LoVo (cell line): ENCODE measurements at places on chromosomes 13 and 19.

DNA sequence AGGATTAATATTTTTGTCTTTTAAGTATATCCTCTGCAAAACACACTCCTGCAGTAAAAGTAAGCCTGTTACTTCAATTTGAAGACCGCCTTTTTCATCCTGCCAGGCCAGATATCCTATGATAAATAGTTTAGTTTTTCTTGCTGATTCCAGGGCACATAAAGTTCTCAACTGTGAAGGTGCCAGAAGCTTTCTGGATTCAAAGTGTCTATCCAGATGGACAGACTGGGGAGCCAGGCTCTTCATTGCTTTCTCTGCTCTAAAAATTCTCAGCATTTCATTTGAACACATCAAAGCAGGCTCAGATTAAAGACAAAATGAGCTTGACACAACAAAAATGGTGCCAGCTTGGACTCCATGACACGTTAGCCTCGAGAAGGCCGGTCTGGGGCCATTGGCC is 53.6 kb upstream of the UBL3 start:
- DNase-seq = no peak

- no peak for DNase-seq
Measured at GRCh38 chr13:44519642-44520041, 56.5 kb downstream of the TSC22D1 start.

DNA sequence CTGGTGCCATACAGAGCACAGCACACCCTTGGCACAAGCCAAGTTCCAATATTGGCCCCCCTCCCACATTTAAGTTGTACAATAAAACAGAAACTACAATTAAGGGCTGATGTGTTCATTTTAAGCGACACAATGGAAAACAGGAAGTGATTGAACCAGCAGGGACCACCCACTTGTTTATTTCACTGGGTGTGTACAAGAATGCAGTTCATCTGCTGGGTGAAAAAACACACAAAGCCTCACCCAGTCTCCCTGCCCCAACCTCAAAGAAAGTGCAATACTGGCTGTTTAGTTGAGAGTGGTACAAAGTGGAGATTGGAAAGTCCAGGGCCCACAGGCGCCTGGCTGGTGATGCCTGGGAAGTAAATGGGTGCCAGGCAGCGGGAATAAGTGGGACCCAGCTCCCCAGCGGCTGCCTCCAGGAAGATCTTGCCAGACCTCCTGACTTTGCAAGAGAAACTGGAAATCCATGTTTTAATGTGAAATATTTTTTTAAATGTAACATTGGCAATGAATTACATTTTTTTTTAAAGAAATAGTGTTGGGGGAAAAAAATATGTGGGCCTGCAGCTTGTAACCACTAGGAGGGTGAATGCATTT is 322.1 kb downstream of the ZNF536 start:
- DNase-seq = no peak

GRCh38 chr13:26847281-26847680 is 86.7 kb upstream of the GPR12 start:
- no peak for DNase-seq

DNA sequence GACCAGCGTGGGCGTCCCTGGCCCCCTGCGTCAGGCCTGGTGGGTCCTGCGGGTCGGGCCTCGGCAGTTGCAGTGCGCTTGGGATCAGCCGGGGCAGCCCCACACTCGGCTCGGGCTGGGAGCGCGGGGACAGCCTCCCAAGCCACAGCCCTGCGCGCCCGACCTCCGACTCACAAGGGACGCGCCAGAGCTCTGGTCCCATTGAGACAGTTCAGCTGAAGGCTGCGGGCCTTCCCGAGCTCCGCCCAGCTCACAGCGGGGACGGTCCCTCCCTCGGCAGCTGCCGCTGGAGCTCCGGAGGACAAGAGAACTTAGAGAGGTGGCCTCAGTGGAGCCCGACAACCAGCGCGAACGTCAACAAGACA is 45.7 kb upstream of the ZNF730 start:
- DNase-seq = no peak

DNA sequence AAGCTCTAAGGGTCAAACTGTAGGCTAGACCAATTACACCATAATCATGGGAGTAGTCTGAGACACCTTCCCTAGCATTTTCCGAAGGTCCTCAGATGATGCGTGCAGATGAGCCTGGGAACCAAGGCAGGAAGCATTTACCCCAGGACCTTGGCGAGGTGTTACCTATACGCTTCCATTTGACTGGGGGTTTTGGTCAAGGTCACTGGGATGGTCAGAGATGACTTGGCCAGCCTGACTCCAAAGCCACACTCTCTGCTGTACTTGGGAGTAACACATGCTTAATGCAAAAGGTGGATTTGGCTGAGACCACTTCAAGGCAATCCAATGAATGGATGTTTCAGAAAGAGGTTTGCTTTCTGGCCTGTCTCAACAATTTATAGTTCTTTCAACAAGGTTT is 98.9 kb upstream of the IRS2 start:
- no peak for DNase-seq

GRCh38 chr13:33403807-33404362 is 118.3 kb upstream of the STARD13 start:
- DNase-seq = no peak

GRCh38 chr19:51735759-51736449 is 12.1 kb upstream of the HAS1 start:
- DNase-seq = no peak

GRCh38 chr19:18742838-18743783 is 48.0 kb downstream of the COMP start:
- no peak for DNase-seq

GRCh38 chr19:44684892-44685863 is 13.8 kb upstream of the CEACAM16 start:
- peak; percentile 55 for DNase-seq

- no peak for DNase-seq
Measured at GRCh38 chr13:21175656-21176214, 617 bp downstream of the SKA3 start.

- no peak for DNase-seq
Measured at GRCh38 chr19:51367255-51367564, 1.0 kb upstream of the ETFB start.

DNA sequence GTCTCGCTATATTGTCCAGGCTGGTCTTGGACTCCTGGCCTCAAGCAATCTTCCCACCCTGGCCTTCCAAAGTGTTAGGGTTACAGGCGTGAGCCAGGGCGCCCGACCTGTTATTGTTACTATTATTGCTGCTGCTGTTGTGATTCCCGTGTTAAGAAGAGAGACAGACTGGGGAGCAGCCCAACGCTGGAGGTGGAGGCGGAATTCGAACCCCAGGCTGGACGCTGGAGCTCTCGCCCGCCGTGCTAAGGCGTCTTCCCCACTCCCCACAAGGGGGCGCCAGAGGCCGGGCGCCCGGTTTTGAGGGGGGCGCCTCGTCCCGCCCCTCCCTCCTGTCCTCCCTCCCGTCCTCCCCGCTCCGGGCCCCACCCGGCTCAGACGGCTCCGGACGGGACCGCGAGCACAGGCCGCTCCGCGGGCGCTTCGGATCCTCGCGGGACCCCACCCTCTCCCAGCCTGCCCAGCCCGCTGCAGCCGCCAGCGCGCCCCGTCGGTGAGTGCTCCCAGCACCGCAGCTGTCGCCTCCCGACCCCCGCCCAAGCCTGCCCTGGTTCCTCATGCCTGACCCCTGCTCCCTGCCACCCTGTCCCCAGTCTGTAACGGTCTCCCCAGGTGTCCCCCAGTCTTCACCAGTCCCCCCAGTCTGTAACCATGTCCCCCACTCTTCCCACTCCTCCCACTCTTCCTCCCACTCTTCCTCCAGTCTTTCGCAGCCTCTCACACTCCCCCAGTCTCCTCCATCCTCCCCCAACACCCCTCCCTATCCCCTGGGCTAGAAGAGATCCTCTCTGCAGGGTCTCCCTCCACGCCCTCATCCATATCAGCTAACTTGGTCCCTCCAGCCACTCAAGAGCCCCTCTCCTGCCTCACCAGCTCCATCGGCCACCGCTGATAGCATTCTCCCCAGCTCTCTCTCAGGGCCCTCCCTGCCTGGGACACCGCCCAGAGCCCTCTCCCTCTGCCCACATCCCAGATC is at the start of gene EHD2:
EHD2 (plus strand) TSS at position 377 of the 976 bp plus-strand sequence. CDS start 3,191 bp downstream, outside the sequence.
- DNase-seq = peak; percentile 63

GRCh38 chr19:8144273-8144995 is 5.0 kb downstream of the FBN3 start:
- DNase-seq = no peak

DNA sequence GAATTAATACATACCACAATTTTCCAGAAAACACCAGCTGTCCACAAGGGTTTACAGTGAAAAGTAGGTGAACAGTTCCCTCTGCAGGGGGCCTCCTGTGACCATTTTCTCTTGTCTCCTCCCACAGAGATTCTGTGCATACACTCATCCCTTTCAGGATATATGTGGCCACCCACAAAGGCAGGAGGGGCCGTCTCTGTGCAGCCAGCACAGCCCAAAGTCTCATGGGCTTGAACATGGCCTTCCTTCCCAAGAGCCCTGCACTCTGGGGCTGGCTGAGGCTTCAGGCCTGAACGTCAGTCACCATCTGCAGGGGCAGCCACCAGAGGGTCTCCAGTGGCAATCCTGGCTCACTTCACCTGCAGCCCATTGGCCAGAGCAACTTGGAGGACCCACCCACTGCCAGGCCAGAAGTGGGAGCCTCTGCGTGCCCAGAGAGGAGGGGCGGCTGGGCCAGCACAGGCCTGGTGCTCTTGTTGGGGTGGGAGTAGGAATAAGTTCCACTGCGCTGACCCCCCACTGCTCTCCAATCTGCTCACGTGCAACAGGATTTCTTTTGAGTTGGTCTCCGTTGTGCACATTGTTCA is 25.1 kb downstream of the TMEM161A start:
- DNase-seq = no peak

- no peak for DNase-seq
Measured at GRCh38 chr19:48654299-48655059, 8.5 kb upstream of the CA11 start.

GRCh38 chr13:43132257-43132656 is 108.9 kb downstream of the DNAJC15 start:
- peak; percentile 40 for DNase-seq

GRCh38 chr19:56671613-56671994 is at the start of gene ZNF835:
Gene ZNF835 (minus strand): TSS chr19:56671757. CDS start chr19:56665198, 6,559 bp downstream.
- no peak for DNase-seq

DNA sequence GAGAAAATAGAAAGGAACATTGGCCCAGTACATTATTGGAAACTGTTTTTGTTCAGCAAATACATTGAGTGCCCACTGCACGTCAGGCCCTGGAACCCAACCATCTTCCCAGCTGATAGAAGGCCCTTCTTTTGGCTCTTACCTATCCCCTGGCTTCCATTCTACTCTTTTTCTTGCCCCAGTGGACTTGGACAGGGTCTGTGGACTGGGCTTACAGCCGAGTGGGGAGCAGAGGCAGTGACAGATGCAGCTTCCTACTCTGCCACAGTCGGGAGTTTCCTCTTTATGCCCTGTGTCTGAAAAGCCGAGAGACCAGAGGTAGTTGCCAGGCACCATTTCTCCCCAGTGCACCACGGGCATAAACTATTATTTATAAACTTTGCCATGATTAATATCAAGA is 70.4 kb downstream of the ARHGAP35 start:
- DNase-seq = no peak

DNA sequence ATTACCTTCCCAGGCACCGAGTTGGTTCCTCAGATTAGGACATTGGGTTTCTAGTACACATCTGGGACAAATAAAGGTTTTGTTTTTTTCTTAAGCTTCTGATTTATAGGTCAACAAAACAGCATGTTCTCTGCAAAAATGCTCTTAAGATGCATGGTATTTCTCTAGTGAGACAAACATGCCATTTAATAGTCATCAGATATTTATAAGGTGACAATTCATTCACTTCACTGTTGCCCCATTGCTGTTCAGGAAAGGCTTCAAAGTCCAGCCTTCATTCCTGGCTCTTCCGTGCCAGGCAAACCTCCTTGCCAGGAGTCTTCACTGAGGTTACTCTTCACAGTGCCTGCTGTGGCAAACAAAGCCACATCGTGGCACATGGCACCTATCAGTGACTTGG is 156.3 kb upstream of the FNDC3A start:
- no peak for DNase-seq

DNA sequence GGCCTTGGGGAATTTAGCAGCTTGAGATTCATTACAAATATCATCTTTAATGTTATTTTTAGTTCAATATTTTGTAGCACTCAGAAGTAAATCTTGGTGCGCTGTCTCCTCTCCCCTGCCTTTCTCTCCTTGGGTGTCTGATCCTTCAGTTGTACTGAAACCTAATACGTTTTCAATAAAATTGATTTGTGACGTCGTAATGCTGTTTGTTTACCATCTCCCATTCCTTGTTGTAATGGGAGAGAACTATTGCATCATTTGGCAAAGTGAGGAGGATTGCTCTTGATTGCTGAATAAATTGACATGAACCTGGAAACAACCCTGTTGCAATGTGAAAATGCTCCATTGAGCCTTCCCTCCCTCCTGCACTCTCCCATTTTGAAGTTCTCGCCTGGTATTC is 43.2 kb upstream of the TSHZ3 start:
- no peak for DNase-seq

GRCh38 chr13:90740099-90740498 is 607.4 kb upstream of the MIR17HG start:
- DNase-seq = no peak

DNA sequence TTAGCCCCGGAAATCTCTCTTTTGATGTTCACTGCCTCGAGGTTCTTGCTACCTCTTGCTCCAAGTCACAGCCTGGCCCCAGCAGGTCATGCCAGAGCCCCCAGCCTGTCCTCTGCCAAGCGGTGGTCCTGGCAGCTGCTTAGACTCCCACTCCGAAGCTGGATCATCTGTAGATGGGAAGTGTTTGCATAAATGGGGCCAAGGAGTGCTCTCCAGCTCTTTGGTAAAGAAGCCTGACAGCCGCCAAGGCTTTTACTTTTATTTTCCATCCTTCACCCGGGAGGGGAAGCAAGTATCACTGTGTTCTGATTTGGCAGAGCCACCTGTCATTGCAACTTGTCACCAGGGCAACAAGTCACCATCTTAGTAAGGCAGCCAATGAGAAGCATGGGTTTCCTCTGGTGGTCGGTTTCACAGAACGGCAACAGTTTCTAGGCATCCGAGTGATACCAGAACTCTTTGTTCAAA is 10.6 kb upstream of the RETN start:
- DNase-seq = no peak

GRCh38 chr19:7395360-7396066 is 46.8 kb downstream of the ARHGEF18 start:
- no peak for DNase-seq

DNA sequence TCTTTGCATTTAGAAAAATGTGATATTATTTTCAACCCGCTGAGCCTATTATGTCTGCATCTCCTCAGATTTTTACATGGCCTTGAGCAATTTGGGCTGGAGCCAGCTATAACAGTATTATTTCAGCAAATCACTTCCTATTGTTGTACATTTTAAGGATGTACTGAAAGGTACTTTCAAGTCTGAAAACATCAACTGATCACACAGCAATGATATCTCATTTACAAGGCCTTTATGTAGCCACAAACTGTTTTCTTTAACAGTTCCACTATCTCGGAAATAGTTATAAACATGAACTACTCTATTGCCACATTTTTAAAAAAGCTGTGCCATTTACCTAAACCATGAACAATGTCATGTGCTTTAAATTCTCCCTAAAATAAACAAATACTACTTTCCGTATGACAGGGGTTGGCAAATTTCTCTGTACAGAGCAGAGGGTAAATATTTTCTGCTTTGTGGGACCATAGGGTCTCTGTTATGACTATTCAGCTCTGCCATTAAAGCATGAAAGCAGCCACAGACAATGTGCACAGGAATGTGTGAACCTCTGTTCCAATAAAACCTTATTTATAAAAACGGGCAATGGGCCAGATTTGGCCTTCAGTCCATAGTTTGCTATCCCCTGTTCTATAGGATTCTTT is 560.4 kb downstream of the GPC6 start:
- DNase-seq = no peak

GRCh38 chr19:6424195-6424938 is at the start of gene KHSRP:
Gene KHSRP (minus strand): TSS chr19:6424811. CDS start chr19:6424701, 110 bp downstream.
- no peak for DNase-seq
